ENCODE measurements at places on chromosomes 1 and 21. TPM values are rescaled to one million over a fixed set of nuclear protein-coding genes. Genes with fewer than 3 reads are reported as not detected.

- DNase-seq, result no peak
Measured at GRCh38 chr1:192008281-192008825, 149.9 kb upstream of the RGS18 start.

LCE3E gene
- total RNA-seq, result not detected

DNA sequence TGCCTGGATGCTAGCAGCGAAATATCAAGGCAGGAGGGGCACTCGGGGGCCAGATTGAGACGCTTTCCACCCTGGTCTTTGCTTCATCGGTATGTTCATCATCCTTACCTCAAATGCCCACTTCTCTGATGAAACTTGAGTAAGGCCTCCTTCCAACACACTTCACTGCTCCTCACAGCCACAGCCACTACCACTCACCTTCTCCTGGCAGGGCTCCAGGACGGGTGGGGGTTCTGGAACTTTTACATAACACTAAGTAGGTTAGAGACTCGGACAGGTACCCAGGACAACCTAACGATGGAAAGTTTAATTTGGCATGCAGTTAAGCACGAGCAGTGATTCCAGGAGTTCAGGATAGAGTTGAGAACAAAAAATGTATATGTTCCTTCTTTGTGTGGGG lies 73.9 kb upstream of the SPAG17 start:
- no peak for DNase-seq

GRCh38 chr1:56477164-56478111 lies 101.9 kb downstream of the PLPP3 start:
- peak; percentile 28 for DNase-seq

JUN gene
- total RNA-seq, result 5.4 TPM

DNA sequence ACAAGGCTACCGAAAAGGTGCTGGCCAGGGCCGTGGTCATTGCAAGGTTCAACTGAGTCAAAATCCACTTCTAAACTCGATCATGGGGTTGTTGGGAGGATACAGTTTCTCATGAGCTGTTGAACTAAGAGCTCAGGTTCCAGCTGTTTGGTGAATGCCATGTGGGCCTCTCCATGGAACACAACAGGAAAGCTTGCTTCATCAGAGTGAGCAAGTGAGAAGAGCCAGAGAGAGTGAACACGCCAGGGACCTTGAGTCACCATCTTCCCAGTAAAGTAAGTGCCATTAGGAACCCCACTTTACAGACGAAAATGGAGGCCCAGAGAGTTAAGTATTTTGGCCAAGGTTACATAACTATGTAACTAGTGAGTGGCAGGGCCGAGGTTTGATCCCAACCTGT lies 475.1 kb upstream of the VAMP3 start:
- DNase-seq, result no peak

ZBTB7B gene
- total RNA-seq, result 25.1 TPM

- no peak for DNase-seq
Measured at GRCh38 chr21:29029524-29029923, 5.1 kb downstream of the USP16 start.

ANGPTL1 gene
- 1.8 TPM for total RNA-seq

- DNase-seq, result peak; percentile 33
Measured at GRCh38 chr1:14897080-14897449, 256.5 kb upstream of the TMEM51 start.

DNA sequence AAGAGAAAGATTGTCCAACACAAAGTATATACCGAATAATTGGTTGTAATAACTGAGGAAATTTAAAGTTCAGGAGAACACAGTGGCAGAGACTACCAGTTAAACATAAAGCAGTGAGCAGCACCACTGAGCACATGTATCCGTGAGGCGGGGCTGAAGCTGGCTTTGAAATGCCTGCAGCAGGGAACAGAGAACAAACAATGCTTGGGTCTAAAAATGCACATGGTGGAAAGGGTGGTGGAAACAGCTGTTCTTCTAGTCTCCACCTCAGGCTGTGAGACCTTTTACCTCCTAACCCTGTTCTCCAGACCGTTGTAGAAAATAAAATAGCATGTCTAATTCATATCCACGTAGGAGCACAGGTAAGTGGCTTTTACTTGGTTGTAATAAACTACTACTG lies 7.7 kb upstream of the GNG4 start:
- DNase-seq, result no peak

CZIB gene
- 40.7 TPM for total RNA-seq

SETD4 gene
- 15.6 TPM for total RNA-seq

SLC30A7 gene
- total RNA-seq, result 36.8 TPM

- DNase-seq, result no peak
Measured at GRCh38 chr21:38240129-38240528, 16.7 kb upstream of the KCNJ15 start.

DYRK3 gene
- total RNA-seq, result 26.3 TPM

OR2L2 gene
- not detected for total RNA-seq

DNA sequence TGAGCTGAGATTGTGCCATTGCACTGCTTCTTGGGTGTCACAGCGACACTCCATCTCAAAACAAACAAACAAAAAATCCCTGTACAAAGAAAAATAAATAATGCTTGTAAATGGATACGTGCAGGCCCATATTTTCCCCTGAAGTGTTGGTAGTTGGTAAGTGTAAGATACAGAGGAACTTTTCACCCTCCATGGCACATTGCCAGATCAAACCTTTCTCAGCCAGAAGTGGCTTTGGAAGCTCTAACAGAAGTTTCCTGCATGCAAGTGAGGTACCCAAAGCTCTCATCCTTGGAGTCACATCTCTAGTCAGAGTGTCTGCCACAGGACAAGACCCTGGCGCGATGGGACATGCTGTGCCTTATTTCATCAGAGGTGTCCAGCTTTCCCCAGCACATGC lies 7.3 kb downstream of the NDUFV3 start:
- no peak for DNase-seq

Measured in SK-MEL-5 (cell line).